ENCODE measurements at places on chromosomes 4 and X. TPM values are rescaled to one million over a fixed set of nuclear protein-coding genes. Genes with fewer than 3 reads are reported as not detected.

The DCAF8L2 gene
- total RNA-seq = not detected

The NDST3 gene
- total RNA-seq = not detected

The KLF3 gene
- total RNA-seq = 73.9 TPM

The HHIP gene
- 19.3 TPM for total RNA-seq

The GABRG1 gene
- total RNA-seq = not detected

The GPR50 gene
- not detected for total RNA-seq

The PLP1 gene
- total RNA-seq = 2.1 TPM

DNA sequence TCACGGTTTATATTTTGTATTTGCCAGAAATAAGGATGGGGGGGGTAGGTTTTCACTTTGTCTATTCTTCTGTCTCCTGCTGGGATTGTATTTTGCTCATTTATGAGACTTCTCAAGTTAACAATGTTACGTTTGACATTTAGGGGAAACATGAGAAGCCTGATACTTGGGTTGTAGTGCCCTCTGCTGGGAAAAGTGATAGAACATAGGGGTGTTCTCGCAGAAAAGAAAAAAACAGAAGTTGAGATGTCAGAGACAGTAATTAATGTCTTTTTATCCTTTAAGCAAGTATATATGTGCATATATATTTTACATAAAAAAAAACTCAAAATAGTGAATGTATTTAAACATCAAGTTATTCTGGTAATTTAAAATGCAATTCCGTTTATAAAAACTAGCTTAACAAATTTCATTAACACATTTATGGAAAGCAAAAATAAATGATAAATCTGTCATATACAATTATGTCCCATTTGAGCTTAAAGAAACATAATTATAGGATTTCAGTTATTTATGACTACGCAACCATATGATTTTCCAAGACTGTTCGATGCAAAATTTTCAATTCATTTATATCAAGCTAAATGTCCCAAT, 46.0 kb upstream of the TMPRSS11F start:
- no peak overlapping the region for H3K4me3 ChIP-seq
- H3K27ac ChIP-seq = no peak overlapping the region
- H3K4me1 ChIP-seq = no peaks in the 10 kb centered on the region
- no peaks in the 10 kb centered on the region for H3K27me3 ChIP-seq
- DNase-seq = no peak

DNA sequence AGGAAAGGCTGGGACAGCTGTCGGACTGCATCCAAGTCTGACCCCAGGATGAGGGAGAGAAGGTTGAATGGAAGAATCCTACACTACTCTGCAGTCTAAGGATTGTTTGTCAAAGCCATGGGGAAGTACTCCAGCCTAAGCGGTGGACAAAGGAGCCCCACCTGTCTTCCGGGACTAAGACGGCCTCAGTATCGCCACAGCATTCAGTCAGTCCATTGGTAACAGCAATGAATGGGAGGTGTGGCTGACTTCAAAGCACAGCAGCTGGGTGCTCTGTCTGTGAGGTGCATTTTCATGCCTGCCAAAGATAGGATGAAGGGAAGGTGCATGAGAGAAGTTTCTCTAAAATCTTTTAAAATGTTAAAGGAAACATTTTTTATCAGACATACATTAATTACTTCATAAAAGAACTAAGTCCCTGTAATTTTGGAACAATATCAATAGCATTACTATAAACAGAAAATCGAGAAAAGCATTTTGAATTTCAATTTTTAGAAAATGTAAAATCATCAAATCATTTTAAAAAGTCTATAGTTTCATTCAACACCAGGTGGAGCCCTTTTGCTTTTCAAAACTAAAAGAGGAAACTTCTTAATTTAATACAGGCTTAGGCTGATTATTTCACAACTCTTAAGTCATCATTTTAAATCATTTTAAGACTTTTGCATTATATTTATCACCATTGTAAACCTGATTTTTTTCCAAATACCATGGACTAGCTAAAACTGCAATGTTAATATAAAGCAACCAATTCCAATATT, 27.6 kb upstream of the INTU start:
- no peak overlapping the region for H3K27ac ChIP-seq
- no peaks in the 10 kb centered on the region for H3K4me1 ChIP-seq
- H3K27me3 ChIP-seq = no peaks in the 10 kb centered on the region
- DNase-seq = no peak
- no peaks in the 10 kb centered on the region for H3K36me3 ChIP-seq

DNA sequence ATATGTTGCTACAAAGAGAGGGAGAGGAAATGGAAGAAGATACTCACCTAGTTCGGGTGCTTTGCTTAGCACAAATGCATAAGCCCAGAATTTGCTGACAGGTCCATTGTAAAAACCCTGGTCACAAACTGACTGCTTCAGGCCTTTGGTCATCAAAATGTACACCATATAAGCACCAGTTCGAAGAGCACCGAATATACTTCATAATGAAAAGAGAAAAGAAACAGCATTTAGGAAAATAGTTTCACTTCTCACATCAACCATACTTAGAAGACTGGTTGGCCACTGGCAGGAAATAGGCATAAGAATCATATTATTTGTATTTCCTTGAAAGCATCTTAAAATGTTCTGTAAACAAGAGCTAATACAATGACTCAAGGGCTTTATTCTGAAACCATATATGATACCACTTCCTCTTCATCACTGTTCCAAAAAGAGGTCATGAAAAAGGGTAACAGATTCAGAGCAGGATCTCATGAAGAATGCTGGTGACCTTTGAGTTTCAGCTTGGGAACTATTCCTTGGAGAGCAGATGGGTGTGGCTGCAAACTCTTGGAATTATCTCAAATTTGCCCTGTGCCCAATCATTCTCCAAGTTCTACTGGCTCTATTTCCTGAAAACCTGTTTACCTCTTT, 138.7 kb downstream of the ELOVL6 start:
- no peak overlapping the region for H3K4me3 ChIP-seq
- no peaks in the 10 kb centered on the region for H3K4me1 ChIP-seq
- H3K27me3 ChIP-seq = no peaks in the 10 kb centered on the region

GRCh38 chr4:128916832-128917231, 107.3 kb downstream of the JADE1 start:
- no peak overlapping the region for H3K4me3 ChIP-seq
- no peaks in the 10 kb centered on the region for H3K36me3 ChIP-seq
- peak; percentile 68 for DNase-seq
- H3K4me1 ChIP-seq = no peaks in the 10 kb centered on the region
- peak overlapping the region; percentile 60 for H3K27ac ChIP-seq

- H3K27ac ChIP-seq = no peak overlapping the region
- no peak for DNase-seq
- H3K4me3 ChIP-seq = no peak overlapping the region
- no peaks in the 10 kb centered on the region for H3K27me3 ChIP-seq
Observed at GRCh38 chr4:114600672-114601071, 2.1 kb downstream of the UGT8 start.

DNA sequence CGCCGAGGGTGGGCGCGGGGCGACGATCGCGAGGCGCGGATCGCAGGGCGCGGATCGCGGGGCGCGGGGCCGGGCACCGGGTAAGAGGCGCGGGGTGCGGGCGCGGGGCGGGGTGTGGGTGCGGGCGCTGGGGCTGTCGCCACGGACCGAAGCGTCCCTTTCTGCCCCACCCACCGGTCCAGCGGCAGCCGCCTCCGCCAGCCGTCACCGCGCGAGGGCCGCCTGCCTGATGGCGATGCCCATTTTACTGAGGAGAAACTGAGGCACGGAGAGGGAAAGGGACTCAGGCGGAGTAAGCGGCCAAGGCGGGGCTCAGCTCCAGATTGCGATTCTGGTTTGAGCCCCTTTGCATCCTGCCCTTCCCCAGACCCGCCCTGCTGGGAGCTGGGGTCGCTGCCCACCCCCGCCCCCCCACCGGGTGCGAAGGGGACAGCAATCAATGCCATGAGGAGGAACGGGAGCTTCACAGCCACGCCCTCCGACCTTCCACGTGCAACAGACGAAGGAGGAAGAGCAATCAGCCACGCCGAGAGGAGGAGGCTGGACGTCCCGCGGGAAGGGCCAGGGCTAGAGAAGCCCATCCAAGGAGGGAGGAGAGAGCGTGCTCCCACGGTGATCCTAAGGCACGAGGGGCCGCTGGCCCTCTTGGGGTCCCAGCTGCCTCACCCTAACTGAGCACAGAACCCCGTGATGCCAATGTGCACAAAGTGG, 10.9 kb upstream of the MAN2B2 start:
- DNase-seq = peak; percentile 86
- H3K4me3 ChIP-seq = peak overlapping the region; percentile 35
- H3K27ac ChIP-seq = no peak overlapping the region
- no peaks in the 10 kb centered on the region for H3K36me3 ChIP-seq

DNA sequence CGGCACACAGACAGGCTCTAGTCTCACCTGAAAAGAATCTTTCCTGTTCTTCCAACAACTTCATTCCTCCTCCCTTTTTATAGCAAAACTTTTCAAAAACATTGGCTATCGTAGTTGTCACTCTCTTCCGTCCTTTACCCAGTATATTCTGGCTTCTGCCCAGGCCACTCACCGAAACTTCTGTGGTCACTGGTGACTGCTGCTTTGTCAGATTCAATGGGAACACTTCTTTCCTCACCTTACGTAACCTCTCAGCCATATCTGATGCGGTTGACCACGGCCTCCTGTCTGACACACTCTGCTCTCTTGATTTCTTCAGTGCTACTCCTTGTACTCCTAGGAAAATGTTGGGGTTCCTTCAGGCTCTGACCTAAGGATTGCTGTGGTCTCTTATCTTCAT, 9.2 kb upstream of the RNF150 start:
- H3K4me3 ChIP-seq = no peak overlapping the region
- DNase-seq = no peak
- H3K27me3 ChIP-seq = no peaks in the 10 kb centered on the region

GRCh38 chr4:143026459-143027170, 158.1 kb upstream of the USP38 start:
- no peaks in the 10 kb centered on the region for H3K36me3 ChIP-seq
- DNase-seq = no peak
- no peak overlapping the region for H3K27ac ChIP-seq
- H3K27me3 ChIP-seq = no peaks in the 10 kb centered on the region

GRCh38 chr4:26916195-26916594, 55.6 kb downstream of the STIM2 start:
- DNase-seq = no peak
- H3K36me3 ChIP-seq = peaks cover 4% of the 10 kb centered on the region
- H3K4me1 ChIP-seq = peaks cover 15% of the 10 kb centered on the region
- H3K4me3 ChIP-seq = no peak overlapping the region
- no peak overlapping the region for H3K27ac ChIP-seq
- H3K27me3 ChIP-seq = no peaks in the 10 kb centered on the region
